ENCODE measurements at places on chromosomes 16 and 17.

DNA sequence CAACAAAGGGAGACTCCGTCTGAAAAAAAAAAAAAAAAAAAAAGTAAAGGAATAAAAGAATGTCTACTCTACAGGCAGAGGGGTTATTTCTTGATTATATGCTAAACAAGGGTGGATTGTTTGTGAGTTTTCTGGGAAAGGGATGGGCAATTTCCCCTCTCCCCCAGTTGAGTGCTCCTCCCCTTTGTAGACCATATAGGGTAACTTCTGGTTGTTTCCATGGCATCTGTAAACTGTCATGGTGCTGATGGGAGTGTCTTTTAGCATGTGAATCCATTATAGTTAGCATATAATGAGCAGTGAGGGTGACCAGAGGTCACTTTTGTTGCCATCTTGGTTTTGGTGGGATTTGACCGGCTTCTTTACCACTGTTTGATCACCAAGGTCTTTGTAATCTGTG lies 4.2 kb upstream of the NME1 start:
- DNase-seq, result no peak

DNA sequence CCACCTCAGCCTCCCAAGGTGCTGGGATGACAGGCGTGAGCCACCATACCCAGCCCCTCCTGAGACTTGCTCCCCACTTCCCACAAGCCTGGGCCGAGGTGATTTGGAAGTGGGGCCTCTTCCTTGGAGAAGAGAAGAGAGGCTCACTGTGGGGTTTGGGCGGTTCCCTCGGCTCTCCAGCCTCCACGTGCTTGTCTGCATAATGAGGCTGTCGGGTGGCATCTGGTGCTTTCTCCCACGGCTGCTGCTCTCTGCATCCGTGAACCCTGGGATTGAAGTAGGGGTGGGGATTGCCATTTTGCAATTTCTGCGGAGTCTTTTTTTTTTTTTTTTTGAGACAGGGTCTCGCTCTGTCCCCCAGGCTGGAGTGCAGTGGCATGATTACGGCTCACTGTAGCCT lies 101.4 kb downstream of the RAP1GAP2 start:
- no peak for DNase-seq

DNA sequence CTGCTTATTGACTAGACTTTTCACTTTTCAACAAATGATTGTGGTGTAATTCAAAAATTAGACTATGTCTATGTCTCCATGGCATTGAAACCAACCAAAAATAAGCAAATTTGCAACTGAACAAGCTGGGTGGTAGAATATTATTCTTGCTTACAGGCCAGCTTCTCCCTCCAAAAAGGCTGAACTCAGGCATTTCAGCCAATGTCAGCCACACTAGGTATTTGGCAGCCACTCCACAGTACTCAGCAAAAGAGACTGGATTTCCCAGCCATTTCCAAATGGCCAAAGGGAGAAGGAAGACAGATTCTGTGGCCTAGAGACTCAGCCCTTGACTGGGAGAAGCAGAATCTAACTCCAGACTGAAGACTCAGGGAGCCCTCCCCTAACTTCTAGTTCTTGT lies 121.8 kb upstream of the IRX5 start:
- no peak for DNase-seq

GRCh38 chr16:78298986-78299385 lies 199.5 kb downstream of the WWOX start:
- no peak for DNase-seq

DNA sequence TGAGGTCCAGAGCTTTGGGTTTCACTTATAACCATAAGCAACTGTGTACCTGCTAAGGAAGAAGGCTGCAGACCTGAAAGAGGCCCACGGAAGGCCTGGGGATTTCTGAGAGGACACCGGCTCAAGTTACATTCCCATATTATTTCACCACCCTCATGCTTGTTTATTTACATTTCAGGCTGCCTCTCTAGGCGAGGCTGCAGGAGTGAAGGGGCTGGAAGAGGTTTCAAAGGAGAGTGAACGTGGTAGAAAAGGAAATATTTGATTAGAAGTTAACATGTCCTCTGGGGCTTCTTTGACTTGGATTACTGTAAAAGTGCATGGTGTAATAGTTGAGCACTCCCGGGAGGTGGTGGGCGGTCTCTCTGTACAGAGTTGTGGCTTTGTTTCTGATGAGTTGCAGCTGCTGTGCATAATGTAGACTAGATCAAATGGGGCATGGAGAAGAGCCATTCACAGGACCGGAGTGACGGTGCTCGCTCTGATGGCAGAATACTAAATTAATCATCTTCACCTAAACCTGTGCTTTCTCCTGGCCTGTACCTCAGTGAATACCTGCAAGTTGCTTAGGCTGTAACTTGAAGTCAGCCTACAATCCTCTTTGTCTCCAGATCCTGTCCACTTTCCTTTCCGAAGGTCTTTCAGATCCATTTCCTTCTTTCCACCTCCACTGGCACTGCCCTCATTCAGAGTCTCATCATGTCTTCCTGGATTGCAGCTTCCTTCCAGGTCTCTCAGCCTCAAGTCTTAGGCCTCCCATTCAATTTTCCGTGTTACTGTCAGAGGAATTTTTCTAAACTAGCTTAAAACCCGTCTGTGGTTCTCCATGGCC lies 1.9 kb upstream of the CPD start:
- DNase-seq, result no peak
